NCI-H2107 (cell line): ENCODE measurements at places on chromosomes 2 and 18.

DNA sequence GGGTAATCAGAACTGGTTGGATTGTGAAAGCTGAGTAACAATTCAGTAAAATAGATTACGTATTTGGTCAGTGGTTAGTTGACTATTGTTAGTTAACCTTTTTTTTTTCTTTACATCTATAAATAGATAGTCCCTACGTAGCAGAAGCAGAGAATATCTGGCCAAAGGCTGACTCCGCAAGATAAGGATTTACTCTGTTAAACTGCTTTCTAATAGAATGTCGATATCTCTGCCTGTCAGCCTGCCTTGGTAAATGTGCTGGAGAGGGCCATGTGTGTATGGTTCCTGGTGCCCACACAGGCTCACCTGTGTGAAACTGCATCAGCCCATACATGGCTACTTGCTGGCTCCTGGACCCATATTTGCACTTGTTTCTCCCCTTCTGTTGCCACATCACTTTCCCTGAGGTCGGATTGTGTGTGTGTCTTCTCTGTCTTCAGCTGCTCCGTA lies 94.4 kb downstream of the CRIM1 start:
- DNase-seq, result no peak

DNA sequence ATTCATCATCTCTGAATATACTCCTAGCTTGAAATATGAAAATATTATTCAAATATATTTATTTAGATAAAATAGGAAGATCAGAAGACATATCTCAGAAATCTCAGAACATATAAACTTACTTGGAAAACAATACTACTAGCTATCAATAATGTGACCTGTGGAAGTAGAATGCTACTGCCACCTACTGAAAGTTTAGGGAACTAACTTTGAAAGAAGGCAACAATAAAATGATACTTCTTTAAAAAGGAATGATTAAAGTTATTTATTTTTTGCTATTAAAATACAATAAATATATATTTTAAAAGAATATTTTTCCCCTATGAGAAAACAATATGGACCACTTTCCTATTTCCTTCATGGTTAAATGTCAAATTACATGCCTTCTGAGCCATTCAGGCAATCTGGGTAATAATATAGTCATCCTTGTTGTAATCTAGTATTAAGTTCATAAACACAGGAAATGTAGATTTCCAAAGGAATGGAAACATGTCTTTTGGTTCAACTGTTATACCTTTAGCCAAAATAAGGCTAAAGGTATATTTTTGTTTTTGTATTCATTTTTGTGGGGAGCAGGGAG lies 26.0 kb downstream of the ACADL start:
- no peak for DNase-seq

- no peak for DNase-seq
Observed at GRCh38 chr2:98914713-98915580, 21.1 kb downstream of the CRACDL start.

DNA sequence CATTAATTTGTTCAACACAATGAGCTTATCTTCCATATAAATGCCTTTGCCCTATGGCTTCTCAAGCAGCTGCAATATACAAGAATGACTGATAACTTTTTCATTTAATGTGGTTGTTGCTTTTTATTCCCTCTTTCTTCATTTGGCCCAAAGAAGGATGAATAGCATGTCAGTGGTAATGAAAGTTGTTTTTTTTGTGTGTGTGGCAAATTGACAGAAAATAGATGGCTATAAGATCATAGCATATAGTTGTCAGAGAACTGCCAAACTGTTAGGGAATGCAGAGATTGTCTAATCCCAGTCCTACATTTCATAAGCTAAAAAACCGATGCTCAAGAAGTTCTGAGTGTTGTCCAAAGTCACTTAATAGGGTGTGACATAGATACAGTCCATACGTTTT lies 244.3 kb downstream of the ACTR3 start:
- no peak for DNase-seq

DNA sequence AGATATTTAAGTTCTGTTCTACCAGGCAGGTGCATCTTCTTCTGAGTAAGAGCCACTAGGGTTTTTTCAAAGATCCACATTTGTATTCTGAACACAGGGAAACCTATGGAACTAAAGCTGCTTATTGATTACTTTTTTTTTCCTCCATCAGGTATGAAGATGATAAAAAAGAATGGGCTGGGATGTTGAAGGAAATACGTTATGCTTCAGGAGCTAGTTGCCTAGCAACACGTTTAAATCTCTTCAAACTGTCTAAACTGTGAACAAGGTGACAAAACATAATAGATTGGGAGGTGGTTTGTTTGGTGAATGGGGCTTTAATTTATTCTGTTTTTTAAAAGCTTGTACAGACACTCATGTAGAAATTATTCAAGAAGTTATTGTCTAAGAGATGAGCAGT lies 15.9 kb downstream of the KLHL41 start:
- DNase-seq, result peak; percentile 7

GRCh38 chr18:58091099-58091611 lies 47.1 kb downstream of the NEDD4L start:
- DNase-seq, result no peak

- DNase-seq, result no peak
Observed at GRCh38 chr2:38159597-38159996, 83.6 kb upstream of the CYP1B1 start.

GRCh38 chr2:199463708-199464605 lies 6.2 kb upstream of the SATB2 start:
- DNase-seq, result no peak

- no peak for DNase-seq
Observed at GRCh38 chr2:45944074-45944473, 292.6 kb downstream of the PRKCE start.

- no peak for DNase-seq
Observed at GRCh38 chr2:44954889-44955592, 13.5 kb downstream of the SIX3 start.

DNA sequence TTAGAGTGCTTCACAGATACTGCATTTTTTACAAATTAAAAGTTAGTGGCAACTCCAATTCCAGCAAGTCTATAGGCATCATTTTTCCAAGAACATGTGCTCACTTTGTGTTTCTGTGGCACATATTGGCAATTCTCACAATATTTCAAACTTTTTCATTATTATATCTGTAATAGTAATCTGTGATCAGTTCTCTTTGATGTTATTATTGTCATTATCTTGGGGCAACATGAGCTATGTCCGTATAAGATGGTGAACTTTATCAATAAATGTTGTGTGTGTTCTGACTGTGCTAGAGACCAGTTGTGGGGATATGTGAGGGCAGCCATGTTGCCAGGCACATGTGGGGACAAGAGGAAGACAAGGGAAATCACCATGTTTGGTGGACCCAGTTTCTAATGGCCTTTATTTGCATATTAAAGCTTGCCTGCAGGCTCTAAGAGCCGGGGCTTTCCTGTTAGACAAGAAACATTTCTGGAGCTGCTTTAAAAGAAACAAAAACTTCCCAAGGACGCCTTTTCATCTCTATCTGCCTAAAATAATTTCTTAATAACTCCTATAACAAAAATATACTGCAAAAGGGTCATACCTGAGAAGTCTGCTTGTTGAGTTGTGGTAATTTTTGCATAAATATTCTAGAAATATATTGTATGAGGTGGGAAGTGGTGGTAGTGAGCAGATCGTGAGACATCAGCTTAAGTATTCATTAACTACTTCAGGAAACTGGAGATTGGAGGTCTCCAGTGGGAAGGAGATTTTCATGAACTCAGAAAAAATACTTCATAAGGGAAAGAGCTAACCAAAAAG lies 37.2 kb downstream of the KYNU start:
- DNase-seq, result no peak

DNA sequence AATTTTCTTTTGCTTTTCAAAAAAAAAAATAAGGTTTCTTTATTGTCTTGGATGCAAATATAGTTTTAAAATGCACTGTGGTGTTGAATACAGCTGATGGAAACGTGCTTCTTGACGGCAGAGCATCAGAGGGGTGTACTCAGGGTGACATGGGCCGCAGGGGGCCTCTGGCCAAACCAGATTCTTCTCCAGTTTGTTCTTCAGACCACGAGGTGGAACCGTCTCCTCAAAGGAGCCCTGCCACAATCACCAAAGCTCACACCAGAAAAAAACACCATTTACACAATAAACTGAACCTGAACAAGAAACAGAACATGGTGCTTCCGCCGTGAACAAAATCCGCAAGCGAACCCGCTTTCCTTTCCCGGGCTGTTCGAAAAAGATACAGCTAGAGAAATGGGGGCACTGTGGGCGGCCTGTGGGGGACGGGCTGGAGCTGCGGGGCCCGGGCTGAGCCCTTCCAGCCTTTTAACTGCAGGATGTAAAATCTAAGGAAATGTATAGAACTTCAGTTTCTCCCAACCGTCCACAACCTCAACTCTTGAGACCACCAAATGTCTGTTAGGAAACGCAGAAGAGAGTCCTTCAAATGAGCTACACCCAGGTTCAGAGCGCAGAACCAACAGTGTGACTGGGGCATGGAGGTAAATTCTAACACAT lies 34.5 kb downstream of the PSMG2 start:
- no peak for DNase-seq

DNA sequence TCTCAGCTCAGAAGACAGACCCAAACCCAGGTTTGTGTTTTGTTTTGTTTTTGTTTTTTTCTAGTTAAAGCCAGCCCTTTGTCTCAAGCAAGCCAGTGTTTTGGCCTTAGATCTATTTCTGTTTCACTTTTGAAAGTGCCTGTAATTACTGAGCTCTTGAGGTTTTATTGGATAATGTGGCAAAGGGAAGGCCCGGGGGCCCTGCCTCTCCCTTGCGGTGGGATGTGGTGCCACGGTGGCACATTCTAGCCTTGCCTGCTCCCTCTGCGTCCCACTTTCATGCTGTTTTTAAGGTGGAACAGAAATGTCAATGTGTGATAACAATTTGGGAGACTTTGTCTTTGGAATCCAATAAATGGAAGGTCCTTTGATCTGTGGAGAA lies 2.5 kb downstream of the HPCAL1 start:
- no peak for DNase-seq

DNA sequence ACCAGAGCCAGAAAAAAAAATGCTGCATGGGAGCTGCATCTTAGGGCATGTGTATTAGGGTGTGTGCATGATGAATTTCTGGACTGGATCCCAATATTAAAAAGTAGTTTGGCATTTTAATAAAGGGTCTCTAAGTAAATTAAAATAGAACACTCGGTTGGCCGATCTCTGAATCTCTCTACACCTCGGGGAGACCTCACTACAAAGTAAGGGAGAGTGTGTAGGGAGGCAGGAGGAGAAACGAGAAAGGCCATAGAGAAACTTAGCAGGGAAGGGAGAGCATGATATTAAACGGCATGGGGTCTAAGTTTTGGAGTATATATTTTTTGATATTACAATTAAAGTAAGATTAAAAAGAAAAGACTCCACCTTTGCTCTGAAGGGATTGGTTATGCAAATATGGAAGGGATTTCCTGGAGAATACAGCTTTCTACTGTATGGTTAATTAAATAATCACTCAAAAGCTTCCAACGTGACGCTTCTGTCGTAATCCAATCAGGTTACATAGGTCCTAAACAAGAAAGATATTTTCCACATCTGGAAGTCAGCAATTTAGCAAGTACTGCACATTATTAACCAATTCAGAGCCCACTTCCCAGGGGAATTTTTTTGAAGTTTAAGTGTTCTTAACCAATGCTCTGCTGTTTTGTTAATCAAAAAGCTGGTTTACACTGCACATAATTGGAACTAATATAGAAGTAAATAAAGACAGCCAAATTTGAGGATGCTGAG lies 1.0 kb upstream of the ZEB2 start:
- no peak for DNase-seq

GRCh38 chr2:55087936-55088335 lies 37.7 kb upstream of the RTN4 start:
- no peak for DNase-seq

DNA sequence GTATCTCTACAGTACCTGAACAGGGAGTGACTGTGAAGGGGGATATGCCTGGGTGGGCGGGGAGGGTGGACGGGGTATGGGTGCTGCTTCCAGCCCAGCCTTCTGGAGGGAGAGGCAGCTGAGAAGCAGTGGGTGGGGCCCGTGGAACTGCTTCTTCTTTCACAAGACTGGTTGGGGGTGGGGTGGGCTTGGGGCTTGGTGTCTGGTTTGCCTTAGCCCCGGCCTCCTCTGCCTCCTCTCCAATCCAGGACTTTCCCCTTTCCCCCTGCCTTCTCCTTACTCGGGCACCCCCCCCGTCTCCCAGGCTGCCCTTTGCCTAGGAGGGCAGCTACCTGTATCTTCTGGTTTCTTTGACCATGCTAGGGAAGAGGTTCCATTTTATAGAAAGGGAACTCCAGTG lies 233.4 kb downstream of the DYSF start:
- DNase-seq, result no peak

DNA sequence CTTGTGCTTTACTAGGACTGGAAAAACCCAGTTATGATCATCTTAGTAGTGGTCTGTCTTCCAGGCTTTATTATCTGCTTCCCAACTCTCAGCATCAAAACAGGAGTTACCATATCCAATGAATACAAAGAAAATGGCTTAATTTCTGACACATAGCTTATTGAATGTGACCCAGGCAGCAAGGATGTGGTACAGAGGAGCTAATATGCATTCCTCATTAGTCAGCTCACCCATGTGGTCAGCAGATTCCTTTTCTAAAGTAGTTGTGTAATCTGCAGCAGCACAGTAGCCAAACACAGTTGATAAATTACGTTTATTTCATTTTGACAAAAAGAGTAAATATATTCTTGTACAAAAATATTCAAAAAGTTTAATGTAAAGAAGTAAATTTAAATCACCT lies 43.6 kb downstream of the TSPYL6 start:
- no peak for DNase-seq

- DNase-seq, result no peak
Observed at GRCh38 chr2:28032816-28033215, 142.3 kb downstream of the BABAM2 start.

- DNase-seq, result no peak
Observed at GRCh38 chr2:127704641-127705390, 3.5 kb downstream of the SFT2D3 start.

GRCh38 chr2:187689372-187689771 lies 135.1 kb upstream of the TFPI start:
- no peak for DNase-seq

- DNase-seq, result no peak
Observed at GRCh38 chr2:108978709-108979111, 10.3 kb downstream of the EDAR start.

DNA sequence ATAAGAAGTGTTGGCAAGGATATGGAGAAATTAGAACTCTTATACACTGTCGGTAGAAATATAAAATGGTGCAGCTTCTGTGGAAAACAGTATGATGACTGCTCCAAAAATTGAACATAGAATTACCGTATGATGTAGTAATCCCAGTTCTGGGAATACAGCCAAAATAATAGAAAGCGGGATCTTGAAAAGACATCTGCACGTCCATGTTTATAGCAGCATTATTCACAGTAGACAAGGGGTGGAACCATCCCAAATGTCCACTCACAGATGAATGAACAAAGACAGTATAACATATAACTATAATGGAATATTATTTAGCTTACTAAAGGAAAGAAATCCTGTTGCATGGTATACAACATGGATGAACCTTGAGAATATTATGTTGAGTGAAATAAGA lies 257.7 kb downstream of the TDRD15 start:
- DNase-seq, result no peak

GRCh38 chr2:180966378-180966777 lies 14.0 kb upstream of the UBE2E3 start:
- no peak for DNase-seq

- no peak for DNase-seq
Observed at GRCh38 chr2:128446049-128446873, 127.6 kb upstream of the HS6ST1 start.

GRCh38 chr2:235866373-235866772 lies 301.8 kb downstream of the GBX2 start:
- DNase-seq, result no peak
